NT2/D1 (cell line): ENCODE measurements at places on chromosomes 11 and 22.

DNA sequence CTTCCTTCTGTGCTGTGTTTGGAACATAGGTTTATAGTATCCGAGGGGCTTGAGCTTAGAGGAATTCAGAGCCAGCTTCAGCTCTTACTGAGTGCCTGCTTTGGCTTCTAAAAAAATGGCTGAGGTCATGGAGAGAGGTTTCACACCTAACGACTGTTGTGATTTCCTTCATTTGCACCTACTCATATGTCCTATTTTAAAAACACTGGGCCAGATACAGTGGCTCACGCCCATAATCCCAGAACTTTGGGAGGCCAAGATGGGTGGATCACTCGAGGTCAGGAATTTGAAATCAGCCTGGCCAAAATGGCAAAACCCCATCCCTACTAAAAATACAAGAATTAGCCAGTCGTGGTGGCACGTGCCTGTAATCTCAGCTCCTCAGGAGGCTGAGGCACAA lies 38.3 kb upstream of the SYT13 start:
- DNase-seq = no peak

DNA sequence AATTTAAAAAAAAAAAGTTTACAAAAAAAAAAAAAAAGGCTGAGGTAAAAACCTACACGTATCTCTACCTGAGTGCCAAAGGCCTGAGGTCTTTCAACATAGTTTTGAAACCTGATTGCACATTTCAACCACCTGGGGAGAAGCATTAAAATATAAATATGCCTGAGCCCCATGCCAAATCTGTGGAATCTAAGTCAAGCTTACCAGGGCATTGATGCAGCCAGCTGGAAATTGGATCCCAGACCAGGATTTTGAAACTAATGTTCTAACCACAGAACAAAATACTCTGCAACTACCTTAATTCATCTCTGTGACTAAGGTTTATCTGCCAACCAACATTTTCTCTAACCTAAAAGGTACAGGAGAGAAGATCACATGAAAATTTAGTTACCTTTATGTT lies 38.8 kb upstream of the CHRNA10 start:
- DNase-seq = no peak

DNA sequence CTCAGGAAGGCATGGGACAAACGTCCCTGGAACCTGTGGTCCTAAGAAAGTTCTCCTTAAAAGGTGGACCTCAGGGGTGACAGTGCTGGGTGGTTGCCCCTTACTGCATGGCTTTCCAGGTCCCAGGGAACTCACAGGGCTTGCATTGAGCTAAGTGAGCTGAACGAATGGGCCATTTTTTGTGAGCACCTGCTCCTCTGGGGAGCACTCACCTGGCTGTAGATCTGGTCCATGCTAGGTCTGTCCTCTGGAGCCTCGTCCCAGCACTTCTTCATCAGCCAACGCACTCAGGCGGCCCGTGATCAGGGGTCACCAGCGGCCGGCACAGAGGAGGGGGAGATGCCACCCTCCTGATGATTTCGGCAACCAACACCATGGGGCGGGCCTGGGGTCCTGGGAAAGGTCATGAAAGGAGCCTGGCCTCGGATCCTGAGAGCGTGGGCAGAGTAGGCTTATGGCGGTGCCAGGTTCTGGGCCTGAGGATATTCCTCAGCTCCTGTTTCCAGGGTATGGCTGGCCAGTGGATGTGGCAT lies 36.8 kb upstream of the LRRC32 start:
- no peak for DNase-seq

DNA sequence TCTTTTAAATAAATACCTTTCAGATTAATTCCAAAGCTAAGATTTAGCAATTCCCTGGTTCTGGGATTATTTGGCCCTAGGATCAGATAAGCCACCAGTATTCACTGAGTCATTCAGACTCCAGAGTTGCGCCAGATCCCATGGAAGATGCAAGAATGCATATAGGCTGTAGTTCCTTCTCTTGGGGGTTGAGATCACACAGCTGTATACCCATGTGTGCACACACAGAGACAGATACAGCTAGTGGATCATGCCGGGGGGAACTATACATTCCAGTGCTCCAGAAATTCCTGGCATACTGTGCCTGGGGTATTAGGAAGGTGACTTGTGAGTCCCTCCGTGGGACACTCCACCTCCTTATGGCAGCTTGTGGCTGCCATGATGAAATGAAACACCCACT lies 75.4 kb downstream of the ZBTB16 start:
- DNase-seq = no peak

- no peak for DNase-seq
Observed at GRCh38 chr11:73946798-73947458, 3.9 kb upstream of the DNAJB13 start.

DNA sequence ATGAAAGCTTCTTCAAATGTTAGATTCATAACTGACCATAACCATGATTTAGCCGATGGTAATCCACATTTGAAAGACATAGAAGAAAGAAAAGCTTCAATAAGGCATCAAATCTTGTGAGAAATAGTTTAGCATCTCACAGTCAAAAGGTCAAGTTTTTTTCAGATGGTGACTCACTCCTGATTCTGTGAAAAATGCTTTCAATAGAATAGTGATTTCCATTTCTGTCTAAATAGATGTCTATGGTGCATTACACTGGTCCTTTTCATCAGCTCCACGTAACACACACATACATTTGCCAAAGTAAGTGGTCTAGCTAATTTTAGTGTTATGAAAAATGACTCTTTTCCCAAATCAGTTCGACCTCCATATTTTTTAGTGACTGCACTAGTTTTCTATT lies 139.2 kb downstream of the LRRC4C start:
- no peak for DNase-seq

- DNase-seq = no peak
Observed at GRCh38 chr11:73191151-73191550, 26.9 kb upstream of the P2RY2 start.

- DNase-seq = no peak
Observed at GRCh38 chr22:37430941-37431340, 3.7 kb upstream of the ELFN2 start.

DNA sequence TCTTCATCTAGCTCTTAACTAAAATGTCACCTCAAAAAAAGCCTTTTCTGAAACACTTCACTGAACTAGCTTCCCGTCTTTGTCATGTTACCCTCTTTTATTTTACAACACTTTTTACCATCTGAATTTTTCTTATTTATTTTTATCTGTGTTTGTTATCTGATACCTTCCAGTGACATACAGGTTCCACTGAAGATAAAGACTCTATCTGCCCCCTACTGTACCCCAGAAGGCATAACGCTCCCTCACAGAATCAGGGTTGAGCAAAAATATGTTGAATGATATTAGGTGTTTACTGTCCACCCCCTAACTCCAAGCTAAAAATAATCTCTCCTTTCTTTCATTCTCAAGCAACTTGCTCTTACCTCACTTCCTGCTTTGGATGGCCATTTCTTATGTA lies 654.2 kb downstream of the NELL1 start:
- no peak for DNase-seq

DNA sequence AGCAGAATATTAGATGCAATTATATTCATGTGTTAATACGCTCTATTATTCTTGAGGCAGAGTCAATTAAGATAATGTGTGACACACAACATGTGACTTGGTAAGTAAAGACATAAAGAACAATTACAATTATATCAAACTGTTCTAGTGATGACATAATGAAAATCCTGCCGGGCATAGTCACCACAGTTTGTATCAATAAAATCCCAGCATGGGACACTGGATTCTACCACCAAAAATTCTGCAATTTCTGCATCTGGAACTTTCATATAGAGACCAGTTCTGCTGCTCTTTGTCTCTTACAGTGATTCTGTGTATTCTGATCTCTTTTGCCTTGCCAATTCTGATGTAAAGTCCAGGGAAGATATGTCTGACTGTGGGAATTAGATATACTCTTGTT lies 495.6 kb upstream of the LRRC4C start:
- no peak for DNase-seq

GRCh38 chr11:111162305-111162704 lies 83.2 kb upstream of the POU2AF2 start:
- peak; percentile 3 for DNase-seq

DNA sequence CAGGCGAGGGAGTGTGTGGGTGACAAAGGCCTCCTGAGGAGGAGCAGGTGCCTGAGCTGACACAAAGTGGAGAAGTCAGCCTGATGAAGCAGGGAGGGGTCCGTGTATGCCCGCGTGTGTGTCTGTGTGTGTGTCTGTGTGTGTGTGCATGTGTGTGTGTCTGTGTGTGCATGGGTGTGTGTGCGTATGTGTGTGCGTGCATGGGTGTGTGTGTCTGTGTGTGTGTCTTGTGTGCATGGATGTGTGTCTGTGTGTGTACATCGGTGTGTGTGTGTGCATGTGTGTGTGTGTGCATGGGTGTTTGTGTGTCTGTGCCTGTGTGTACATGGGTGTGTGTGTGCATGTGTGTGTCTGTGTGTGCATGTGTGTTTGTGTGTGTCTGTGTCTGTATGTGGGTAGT lies 65.6 kb upstream of the EIF3D start:
- no peak for DNase-seq

DNA sequence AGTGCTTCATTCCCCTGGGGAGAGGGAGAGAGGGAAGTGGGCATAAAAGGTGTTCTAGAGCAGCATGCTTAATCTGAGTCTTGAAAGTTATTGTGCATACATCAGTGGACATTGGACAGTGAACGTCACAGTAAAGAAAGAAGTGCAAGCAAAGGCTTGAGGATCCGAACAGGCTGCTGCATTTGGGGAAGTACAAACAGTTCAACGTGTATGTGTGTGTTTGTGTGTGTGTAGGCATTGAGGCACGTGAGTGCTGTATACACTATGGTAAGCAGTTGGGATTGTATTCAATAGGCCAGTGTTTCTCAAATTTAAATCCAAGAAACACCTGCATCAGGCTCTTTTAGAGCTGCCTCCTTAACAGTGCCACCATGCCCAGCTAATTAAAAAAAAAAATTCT lies 10.4 kb upstream of the EIF3M start:
- no peak for DNase-seq

DNA sequence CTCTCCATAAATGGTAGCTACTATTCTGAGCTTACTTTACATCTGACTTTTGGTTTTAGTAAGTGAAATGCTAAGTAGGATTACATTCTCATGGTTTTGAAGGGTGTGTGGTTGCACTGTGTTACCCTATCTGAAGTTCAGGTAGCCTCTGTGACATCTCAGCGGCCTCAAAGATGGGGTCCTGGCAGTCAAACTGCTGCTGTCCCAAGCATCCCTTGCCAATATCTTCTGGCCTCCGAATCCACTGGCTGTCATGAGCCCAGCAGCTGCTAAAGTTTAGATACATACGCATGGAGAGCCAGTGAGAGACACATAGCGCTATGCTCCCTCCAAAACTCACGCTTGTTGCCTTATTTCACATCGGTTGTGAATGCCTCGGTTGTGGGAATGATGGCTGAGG lies 34.9 kb downstream of the UBASH3B start:
- no peak for DNase-seq

- DNase-seq = no peak
Observed at GRCh38 chr11:34481307-34481706, 32.3 kb downstream of the ELF5 start.

DNA sequence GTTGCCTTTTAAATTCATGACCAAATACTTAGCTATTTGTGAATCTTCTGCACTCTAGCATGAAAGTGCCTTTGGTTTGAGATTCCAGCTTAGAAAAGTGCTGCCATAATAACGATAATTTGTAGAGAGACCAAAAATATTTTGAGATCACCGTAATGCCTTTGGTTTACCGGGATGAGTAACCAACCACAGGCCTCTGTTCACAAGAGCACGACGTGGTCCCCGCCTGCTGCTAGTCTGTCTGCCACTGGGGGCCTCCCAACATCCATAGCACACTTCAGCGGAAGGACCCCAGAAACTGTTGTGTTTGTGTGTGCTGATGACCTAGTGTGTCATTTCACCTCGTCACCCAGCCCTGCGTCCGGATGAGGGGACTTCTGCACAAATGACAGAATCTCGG lies 67.0 kb upstream of the RASSF10 start:
- no peak for DNase-seq

DNA sequence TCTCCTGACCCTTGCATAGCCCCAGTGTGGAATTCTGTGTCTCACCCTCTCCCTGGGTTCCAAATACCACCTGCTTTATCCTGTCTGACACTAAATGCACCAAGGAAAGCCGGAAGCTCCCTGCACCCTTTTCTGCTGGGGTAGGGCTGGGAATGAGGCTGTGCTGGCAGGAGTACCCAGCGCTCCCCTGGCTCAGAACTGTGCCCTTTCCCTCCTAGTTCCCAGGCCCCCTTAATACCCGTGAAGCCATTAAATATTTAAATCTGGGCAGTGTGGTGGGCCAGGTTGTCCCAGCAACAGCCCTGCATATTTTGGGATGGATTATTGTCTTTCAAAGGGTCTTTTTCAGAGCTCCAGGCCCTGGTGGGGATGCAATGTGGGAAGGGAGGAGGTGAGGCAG lies 63.0 kb downstream of the TP53I11 start:
- DNase-seq = no peak

DNA sequence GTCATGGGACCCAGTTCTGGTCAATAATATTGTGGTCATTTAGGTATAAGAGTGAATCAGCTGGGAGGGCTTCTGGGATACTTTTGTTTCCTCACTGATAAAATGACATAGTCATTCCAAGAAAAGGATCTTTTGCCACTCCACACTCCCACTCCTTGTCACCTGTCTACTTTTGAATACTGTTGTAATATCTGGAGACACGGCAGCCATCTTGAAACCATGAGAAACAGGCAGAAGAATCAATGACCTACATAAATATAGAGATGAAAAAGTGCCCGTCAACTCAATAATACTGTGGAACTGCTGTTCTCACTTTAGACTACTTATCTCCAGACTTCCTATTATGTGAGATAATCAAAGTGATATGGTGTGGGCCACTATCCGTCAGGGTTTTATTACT lies 154.2 kb downstream of the CCDC34 start:
- no peak for DNase-seq

- DNase-seq = no peak
Observed at GRCh38 chr11:64152841-64153691, 12.8 kb downstream of the MACROD1 start.

GRCh38 chr11:14310679-14311078 lies 48.3 kb downstream of the RRAS2 start:
- DNase-seq = no peak
